ENCODE measurements at places on chromosomes 4 and X.

GRCh38 chr4:8338351-8338961 lies 68.9 kb downstream of the HTRA3 start:
- DNase-seq = no peak

GRCh38 chr4:116872308-116872707 lies 213.1 kb downstream of the TRAM1L1 start:
- DNase-seq = no peak

GRCh38 chrX:45632506-45632905 lies 431.8 kb upstream of the DIPK2B start:
- DNase-seq = no peak

DNA sequence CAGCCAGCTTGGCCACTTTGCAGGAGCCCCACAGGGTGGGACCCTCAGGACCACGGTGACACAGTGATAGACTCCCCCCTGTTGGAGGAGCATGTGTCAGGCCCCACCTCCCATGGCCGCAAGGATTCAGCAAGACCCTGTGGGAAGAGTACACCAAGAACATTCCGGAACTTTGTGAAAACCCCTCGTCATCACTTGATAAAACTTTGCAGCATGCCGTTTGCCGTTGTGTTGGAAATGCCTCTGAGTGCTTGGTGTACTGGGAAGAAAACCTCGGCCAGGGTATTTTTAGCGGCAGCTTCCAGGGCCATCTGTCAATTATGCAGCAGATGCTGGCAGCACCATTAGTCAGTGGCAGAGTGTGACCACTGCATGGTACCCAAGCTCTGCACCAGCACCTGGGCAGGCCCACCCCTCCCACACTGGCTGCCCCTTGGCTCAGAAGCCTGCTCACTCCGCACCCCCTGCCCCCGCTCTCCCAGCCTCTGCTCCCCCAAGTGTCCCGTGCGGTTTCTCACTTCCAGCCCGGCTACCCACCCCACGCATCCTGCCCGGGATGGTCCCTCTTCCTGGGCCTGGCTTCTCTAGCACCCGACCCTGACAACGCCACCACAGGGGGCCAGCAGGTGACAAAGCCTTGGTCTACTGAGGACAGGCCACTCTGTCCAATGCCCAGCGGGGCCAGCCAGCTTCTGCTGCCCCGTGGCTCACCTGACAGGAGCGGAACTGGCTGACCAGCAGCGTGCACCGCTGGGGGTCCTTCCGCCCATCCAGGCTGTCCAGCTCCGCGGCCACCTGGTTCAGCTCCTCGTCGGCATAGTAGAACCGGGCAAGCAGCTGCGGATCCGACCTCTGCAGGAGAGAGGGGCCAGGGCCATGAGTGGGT lies 65.0 kb downstream of the ZFYVE28 start:
- no peak for DNase-seq

GRCh38 chrX:103782640-103783039 lies 6.0 kb downstream of the PLP1 start:
- no peak for DNase-seq

GRCh38 chr4:103105558-103106356 lies 6.1 kb upstream of the BDH2 start:
- DNase-seq = no peak

GRCh38 chrX:4186331-4186730 lies 472.9 kb upstream of the PRKX start:
- DNase-seq = no peak

DNA sequence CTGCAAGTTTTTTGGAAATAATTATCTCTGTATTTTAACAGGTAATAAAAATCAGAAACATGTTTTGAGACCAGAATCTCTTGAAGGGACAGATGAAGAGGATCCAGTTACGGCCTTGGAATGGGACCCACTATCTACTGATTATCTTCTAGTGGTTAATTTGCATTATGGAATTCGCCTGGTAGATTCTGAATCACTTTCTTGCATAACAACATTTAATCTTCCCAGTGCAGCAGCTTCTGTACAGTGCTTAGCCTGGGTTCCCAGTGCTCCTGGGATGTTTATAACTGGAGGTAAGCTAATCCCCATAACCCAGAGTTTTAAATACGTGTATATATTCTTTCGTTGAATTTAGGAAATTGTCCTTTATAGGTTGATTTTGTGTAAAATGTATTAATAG lies 59.4 kb downstream of the WDR17 start:
- no peak for DNase-seq

GRCh38 chr4:105956569-105956968 lies 61.3 kb downstream of the NPNT start:
- DNase-seq = no peak

DNA sequence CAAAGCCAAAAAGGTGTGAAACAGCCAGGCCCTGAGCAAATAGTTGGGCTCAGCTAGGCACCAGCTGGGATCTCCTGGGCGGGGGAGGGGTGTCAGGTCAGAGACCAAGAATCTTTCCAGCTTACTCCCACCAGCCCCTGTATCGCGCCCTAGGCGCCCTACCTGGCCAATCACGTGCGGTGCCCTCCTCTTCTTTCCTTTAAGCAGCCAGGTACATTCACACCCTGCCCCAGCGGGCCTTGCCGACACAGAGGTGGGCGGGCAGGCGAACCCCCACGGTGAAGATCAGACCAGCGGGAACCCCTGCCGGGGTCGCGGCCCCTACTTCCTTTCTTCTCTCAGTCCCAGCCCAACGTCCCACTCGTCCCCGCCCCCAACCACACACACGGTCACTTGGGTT lies 9.1 kb downstream of the ARHGAP36 start:
- no peak for DNase-seq

- no peak for DNase-seq
Measured at GRCh38 chr4:78720994-78721677, 55.0 kb upstream of the BMP2K start.

DNA sequence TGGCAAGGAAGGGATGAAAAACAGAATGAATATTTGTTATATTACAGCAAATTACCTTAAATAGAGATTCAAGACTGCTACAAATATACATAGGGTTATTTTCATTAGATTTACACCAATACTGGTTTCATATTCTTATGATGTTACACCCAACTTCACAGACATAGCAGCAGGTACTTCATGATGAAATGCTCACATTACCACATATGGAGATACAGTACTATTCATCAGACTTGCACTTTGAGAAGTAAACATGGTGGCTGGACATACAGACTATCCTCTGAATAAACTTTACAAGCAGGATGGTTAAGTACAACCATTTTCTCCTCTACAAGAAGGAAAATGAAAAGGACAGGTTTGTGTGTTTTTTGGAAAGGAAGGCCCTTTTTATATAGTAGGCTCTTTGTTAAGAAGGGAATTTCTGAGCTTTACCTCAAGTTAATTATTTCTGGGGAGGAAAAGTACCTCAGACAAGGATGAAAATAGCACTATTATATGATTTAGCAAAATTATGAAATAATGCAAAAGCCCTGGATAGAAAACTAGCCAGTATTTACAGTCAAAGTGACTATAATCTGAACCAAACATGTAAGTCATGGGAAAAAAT lies 12.0 kb upstream of the FAM120C start:
- no peak for DNase-seq

GRCh38 chr4:184313702-184314659 lies 96.3 kb upstream of the ENPP6 start:
- DNase-seq = no peak

GRCh38 chrX:85288992-85289723 lies 45.4 kb downstream of the ZNF711 start:
- DNase-seq = no peak

Data from stimulated activated CD8-positive, alpha-beta memory T cell treated with anti-CD3 and anti-CD28 coated beads, Interleukin-7, amount 100 ng/mL, for 1 hour (primary cell).